Left cardiac atrium (tissue), 4 donors: ENCODE measurements at places on chromosomes 2 and 18. TPM values are rescaled to one million over a fixed set of nuclear protein-coding genes. Genes with fewer than 3 reads are reported as not detected.

DNA sequence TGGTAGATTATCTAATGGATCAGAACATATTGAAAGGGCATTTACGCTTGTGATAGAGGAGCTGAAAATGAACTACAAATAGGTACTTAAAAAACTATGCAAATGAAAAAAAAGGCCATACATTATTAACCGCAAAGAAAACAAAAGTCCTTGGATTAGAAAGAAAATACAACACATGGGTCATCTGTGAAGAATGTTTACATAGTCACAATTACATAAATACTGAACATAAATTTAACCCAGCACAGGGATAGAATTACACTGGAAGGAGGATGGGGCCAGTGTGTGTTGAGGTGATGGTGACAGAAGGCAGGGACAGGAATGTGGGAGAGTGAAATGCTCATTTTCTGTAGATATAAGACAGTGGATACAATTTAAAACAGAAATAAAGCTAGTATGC lies 6.6 kb downstream of the NTSR2 start:
- DNase-seq, result no peak

DNA sequence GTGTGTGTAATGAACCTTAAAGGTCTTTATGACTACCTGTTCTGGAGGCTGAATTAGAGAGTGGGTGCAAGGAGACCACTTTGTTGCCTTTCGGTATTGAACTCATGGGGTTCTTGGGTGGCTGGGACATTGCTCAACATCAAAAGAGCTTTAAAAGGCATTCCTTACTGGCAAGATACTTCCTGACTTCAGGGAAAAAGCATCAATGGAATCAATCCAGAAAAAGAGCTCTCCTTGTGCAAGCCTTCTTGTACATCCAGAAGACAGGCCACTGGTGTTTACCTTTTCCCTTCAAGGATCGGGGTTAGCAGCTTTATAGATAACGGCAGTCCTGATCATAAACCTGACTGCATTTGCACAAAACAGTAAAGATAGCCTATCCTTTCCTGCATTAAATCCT lies 9.5 kb downstream of the PNO1 start:
- no peak for DNase-seq

GRCh38 chr18:23300231-23300805 lies 152.8 kb upstream of the RIOK3 start:
- DNase-seq, result no peak

DNA sequence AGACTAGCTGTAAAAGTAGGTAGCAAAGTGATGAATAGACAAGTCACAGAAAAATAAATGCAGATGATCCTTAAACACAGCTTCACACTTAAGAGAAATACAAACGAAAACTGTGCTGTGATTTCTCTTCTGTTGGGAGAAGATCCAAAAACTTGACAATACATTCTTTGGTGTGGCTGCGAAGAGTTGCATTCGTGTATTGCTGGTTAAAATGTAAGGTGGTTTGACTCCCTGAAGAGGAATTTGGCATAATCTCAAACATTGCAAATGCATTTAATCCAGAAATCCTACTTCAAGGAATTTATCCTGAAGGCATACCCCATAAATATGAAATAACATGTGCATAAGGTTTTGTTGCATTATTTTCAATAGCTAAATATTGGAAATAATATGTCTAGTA lies 7.1 kb downstream of the CCNYL1 start:
- DNase-seq, result no peak

- DNase-seq, result no peak
Observed at GRCh38 chr2:109519513-109519912, 94.3 kb downstream of the SEPTIN10 start.

- DNase-seq, result no peak
Observed at GRCh38 chr2:10752236-10752635, 30.8 kb downstream of the ATP6V1C2 start.

DNA sequence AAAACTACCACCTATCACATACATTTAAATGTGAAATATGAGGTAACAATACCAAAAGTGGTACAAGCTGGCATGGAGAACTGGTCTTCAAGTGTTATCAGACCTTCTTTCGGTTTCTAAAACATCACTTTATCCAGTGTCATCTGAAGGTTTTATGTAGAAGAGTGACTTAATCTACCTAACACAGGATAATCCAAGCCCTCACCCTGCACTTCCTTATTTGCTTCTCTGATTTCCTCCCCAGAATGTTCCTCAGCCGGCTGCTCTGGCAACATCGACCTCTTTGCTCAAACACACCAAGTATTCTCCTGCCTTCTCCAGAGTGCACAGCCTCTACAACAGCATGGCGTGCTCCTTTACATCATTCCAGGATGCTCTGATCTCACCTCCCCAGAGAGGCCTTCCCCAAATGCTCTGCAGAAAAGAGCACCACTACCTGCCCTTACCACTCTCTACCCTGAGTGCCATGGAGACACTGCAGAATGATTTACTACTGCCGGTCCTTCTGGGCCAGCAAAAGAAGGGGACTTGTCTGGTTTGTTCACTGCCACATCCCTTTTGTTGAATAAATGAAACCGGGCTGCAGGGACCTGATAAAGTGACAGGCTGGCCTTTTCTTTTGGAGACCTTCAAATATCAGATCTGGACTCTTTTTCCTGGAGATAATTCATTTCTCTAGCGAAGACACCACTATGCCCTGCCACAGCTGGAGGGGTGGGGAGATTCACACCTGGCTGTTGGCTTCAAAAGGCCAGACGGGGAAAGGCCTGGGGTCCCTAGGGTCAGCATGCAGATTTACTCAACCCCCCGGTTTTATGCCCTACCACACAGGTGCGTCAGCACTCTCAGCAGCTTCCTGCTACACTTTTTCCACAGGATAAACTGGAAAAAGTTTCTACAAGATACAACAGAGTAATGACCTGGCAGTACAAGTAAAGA lies 42.0 kb downstream of the TTR start:
- DNase-seq, result no peak

DNA sequence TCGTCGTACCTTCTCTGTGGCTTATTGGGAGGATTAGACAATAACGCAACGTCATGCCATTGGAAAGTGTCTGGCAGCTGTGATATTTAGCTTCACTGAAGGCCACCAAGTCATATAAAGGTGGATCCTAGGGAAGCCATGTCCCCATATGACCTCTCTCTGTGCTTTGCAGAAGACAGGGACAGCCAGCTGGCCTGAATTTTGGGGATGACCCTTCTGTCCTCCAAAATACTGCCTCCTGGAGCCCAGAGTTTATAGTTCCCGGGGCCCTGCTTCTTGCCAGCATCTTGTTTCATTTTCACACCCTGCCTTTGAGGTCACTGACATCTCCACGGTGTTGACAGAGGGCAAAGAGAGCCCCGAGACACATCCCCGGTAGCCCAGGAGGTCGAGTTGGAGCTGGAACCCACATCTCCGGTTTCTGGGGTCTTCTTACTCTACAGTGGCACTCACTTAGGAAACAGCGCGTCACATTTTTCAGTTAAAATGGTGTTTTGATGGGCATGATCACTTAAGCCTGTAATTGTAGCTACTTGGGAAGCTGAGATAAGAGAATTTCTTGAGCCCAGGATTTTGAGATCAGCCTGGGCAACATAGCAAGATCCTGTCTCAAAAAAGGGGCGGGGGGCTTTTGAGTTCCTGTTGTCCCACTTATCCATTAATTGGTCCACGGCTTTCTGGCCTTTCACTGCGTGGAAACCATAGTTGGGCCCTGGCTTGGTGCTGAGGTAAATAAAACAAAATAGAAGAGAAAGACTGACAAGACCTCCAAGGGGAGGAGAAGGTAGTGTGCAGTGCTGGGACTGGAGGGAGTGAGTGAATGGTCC lies 101.1 kb downstream of the DDX1 start:
- DNase-seq, result no peak

- DNase-seq, result no peak
Observed at GRCh38 chr2:205984381-205984780, 101.6 kb downstream of the INO80D start.

GRCh38 chr2:43376523-43377198 lies 150.3 kb upstream of the ZFP36L2 start:
- no peak for DNase-seq

- DNase-seq, result no peak
Observed at GRCh38 chr2:182718459-182718858, 2.4 kb downstream of the DNAJC10 start.

DNA sequence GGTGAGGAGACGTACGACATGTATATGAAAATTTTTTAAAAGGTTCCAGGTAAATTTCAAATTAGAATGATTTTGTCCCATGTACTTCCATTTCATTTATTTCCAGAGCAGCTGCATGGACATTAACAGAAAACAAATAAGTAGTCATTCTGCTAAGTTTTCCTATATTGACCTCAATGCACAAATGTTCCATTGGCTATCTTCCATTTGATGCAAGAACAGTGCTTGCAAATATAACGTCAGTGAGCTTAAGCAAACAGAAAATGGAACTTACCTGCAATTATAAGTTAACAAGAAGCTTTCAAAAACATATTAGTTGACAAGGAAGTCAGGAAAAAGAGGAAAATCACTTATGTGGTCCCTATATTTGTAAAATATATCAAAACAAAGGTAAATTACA lies 16.6 kb downstream of the PAIP2B start:
- DNase-seq, result no peak

DNA sequence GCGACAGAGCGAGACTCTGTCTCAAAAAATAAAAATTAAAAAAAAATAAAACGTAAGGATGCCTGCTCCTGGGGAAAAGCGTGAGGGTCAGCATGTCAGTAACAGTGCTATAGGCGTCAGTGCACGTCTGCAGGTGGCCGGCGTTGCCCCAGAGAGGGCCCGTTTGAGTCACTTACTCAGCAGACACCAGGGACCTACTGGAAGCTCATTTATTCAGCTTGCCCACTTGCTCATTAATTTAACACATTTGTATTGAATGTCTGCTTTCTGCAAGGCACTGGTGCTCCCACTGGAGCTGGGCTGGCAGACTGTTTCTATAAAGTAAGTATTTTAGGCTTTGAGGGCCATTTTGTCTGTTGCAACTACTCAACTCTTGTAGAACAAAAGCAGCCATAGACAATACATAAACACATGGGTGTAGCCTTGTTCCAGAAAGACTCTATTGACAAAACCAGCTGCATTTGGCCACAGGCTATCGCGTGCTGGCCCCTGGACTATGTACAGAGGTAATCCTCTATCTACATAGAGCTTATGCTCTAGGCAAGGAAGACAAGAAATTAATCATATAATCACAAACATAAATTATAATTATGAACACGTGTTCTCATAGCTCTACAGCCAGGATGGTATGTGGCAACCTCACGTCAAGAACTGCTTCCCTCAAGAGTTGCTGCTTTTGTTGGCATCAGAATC lies 73.2 kb downstream of the KLHL29 start:
- DNase-seq, result no peak

DNA sequence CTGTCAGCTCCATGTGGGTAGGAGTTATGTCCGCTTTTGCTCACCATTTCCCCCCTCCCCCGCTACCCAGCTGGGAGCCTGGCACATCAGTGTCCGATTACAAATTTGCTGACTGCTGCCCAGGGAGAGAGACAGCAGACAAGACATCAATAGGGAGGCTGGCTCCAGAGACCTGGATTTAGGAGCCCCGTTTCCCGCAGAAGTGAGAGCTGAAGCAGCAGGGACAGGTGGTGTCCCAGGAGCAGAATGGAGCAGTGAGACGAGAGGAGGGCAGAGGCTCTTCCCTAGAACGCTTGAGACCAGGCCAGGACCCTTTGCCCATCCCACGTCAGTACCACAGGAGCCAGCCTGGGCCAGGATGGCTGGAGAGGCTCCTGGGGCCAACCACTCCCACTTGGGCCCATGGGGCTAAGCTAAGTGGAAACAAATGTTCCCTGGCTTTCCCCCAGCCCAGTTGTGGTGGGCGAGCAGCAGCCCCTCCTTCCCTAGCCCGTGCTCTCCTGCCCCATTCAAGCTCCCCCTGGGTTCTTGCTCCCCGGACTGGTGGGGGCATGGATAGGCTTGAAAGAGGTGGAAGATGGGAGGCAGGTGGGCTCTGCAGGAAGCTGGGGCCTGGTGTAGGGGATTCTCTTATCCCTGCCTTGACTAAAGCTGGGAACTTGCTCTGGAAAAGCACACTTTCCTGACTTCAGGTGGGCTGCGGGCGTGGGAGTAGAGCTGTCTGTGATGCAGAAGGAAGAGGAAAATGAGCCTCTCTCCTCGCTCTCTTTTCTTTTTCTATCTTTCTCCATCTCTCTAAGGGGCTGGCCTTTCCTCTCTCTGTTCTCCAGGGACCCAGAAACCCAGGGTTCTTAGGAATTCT lies 4.1 kb upstream of the WNT6 start:
- no peak for DNase-seq

Gene TLX2
- total RNA-seq, result not detected

Gene CAVIN2
- total RNA-seq, result 145 TPM

Gene MEP1B
- total RNA-seq, result not detected

Gene CYTIP
- 4.9 TPM for total RNA-seq

Gene MGAT4A
- total RNA-seq, result 28.2 TPM

Gene AMER3
- total RNA-seq, result not detected

Gene TSPYL6
- not detected for total RNA-seq
